Stimulated activated CD4-positive, alpha-beta T cell treated with anti-CD3 and anti-CD28 coated beads, TNF-alpha, amount 100 ng/mL, for 48 hours (primary cell): ENCODE measurements at places on chromosomes 4 and X.

DNA sequence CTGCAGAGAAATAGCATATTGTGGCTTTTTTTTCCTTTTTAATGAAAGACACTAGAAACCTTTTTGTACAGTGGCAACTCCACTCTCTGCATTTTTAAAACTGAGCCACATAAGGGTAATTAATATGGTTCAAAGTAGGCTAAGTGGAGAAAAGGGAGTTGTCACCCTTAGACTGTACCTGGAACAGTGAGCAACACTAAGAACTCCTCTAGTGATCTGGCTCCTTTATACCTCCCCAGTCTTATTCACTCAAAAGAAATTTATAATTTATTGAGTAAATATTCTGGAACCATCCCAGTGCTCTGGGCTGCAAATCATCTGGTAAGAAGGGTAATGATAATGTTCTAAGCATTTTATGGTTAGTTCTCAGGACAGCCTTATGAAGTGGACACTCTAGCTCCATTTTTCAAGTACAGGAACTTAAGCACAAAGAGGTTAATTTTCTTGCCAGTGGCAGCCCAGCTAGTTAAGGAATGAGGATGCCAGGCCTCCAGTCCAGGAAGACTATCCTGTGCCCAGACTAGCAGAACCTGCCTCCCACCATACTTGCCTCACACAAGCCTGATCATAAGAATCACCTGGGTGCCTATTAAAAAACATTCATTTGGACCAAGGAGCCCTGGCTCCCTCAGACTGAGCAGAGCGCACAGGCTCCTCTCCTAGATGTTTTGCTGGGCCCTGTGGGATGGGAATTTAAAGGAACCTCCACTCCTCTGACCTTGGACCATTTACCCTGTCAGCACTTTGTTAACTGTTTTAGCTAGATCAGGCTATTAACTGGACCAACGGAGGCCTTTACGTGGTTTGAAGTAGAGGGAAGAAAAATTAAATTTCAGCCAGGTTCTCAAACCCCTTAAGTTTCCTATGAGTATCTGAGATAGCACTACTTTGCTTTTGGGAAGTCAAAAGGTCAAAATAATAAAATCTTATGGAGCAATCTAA, 102.6 kb downstream of the PDE5A start:
- no peak for DNase-seq

DNA sequence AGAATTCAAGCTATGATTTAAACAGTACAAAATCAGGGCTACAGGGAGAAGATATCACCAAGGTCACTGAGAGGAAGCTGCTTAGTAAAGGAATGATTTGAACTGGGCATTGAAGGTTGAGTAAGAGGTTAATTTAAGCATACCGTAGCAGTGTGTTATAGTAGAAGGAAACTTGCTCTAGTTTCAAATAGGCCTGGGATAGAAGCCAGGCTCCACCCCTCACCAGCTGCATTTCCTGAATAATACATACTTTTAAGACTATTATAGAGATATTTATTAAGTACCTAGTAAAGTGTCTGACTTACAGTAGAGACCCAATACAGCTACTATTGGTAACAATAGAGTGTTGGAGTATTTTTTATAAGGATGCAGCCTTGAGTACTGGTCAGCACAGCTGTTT, 118.0 kb upstream of the GLRA2 start:
- DNase-seq, result no peak

DNA sequence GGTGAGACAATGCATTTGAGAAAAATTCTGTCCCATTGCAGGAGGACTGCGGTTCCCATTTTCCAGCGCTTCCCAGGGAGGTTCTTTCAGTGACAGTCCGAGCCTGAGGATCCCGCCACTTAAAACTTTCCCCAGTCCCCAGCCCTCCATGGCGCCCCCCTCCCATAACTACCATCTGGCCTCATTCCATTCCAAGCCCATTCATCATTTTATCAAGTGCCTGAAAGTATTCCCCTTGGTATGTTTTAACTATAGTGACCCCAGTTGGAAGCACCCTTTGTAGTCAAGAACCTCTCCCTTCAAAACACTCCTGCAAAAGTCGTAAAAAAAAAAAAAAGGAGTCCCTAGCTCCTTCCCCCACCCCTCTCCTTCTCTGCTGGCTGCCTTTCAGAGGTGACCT, 1.2 kb downstream of the RASL11B start:
- DNase-seq, result no peak

DNA sequence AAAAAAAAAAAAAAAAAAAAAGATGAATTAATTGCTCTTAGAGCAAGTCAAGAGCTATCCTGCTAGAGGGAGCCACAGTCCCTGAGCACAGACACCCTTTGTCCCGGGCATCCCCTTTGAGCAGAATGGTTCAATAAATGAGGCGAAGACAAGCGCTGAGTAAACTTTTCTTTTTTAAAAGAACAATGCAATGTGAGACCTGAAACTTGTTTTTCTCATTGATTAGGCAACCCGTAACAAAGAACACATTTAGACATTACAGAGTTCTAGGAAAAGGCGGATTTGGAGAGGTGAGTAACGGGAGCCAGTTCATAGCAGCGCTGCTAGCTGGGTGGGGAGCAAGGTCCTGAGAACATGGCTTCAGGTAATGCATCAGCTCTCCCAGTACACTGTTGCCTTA, 46.1 kb downstream of the GRK4 start:
- DNase-seq, result no peak

DNA sequence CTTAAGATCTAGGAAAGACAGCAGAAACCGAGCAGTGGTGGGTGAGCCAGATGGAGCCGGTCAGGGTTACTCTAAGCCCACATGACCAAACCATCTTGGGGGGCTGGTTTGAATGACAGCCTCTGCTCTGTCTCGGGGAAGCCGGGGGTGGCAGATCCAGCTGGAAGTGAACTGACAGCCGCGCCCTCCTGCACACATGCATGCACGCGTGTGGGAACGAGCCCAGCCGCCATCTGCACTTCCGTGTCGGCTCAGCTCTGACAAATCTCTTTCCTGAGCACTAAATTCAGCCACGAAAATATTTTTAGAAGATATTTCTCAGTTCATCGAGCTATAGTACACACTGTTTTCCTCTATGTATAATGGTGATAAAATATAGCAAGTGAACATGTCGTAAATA, 115.5 kb downstream of the DCTD start:
- no peak for DNase-seq

DNA sequence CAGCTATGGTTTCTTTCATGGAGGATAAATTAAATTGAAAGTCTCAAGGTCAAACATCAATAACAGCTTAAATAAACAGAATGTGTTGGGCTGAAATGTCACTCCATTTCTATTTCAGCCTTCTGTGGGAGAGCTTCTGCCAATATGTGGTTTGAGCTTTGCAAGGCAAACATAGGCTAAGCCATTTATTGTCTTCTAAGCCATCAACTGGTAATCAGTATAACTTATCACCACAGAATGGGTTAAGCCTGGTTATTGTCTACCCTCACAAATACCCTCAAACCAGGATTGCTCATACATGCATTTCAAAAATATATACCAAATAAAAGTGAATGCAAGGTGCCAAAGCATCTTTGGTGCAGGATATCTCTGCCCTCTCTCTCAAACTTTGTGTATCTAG, 52.7 kb downstream of the GABRB1 start:
- DNase-seq, result no peak

GRCh38 chr4:7144374-7145290, 47.7 kb upstream of the SORCS2 start:
- DNase-seq, result no peak

- DNase-seq, result no peak
These were observed at the start of gene SPON2 for GRCh38 chr4:1172228-1172851. Gene SPON2, minus strand, starts transcription at chr4:1172583.

GRCh38 chr4:185803022-185803421, 9.0 kb downstream of the SORBS2 start:
- no peak for DNase-seq

GRCh38 chrX:53456254-53456653, 22.1 kb upstream of the HSD17B10 start:
- DNase-seq, result no peak

DNA sequence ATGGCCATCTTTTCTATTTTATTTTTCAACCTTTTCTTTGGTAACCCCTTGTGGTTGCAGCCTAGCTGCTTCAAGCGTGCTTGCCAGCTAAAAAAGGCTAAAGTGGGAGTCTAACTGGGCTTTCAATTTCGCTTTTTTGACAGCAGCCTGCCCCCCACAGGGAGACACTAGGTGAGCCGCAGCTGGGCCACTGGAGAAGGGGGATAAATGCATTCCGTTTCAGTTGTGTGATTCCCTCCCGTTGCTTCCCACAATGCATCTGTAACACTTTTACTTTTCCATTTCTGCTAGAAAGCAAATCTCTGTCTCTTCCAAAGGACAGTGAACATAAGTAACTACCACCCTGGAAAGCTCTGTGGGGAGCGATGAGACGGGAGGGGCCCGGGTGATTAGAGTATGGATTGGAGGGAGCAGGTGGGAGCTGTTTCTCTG, 86.3 kb upstream of the RAPGEF2 start:
- DNase-seq, result no peak

- no peak for DNase-seq
These were observed 813.0 kb downstream of the TRAM1L1 start for GRCh38 chr4:116272336-116272735.

DNA sequence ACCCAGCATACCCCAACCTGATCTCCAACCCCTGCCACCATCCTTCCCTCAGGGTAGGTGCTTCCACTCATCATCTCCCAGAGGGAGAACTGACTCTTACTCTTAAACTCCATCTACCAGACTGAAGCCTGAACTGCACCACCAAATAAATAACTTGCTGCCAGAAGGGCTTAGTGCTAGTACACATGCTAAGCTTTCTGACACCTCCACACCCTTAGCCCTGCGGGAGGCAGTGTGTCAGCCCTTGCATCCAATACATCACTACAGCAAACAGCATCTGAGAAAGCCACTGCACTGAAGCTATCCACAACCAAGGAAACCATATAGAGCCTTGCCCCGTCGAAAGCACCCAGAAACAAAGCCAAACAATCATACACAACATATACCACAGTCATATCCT, 68.6 kb upstream of the MCF2 start:
- DNase-seq, result no peak

GRCh38 chrX:1767026-1767425, 152.2 kb downstream of the ASMT start:
- no peak for DNase-seq

GRCh38 chrX:140431521-140431920, 73.3 kb downstream of the SOX3 start:
- no peak for DNase-seq

- no peak for DNase-seq
These were observed 63.7 kb upstream of the CD99 start for GRCh38 chrX:2627272-2627867.

DNA sequence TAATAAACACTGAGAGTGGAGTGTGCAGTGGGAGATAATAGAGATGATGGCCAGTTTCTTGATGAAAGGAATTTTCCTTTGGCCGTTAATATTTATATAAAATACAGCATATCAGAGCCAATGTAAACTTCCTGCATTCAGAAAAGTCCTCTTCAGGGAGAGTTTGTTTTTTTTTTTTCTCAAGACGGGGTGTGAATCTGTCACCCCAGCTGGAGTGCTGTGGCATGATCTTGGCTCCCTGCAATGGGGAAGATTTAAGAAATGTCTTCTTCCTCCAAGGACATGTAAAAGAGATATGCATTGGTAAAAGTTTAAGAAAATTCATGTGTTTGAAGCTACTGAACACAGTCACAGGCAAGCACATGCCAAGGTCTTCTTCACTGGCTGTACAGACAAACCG, 25.4 kb upstream of the TBC1D9 start:
- DNase-seq, result no peak

GRCh38 chrX:31268359-31268758, 196.5 kb upstream of the FTHL17 start:
- no peak for DNase-seq

GRCh38 chr4:111466811-111467604, 678.2 kb upstream of the FAM241A start:
- no peak for DNase-seq

- no peak for DNase-seq
These were observed 32.5 kb downstream of the TACC3 start for GRCh38 chr4:1753697-1754311.

- no peak for DNase-seq
These were observed 6.7 kb downstream of the GPR34 start for GRCh38 chrX:41695426-41695825.

DNA sequence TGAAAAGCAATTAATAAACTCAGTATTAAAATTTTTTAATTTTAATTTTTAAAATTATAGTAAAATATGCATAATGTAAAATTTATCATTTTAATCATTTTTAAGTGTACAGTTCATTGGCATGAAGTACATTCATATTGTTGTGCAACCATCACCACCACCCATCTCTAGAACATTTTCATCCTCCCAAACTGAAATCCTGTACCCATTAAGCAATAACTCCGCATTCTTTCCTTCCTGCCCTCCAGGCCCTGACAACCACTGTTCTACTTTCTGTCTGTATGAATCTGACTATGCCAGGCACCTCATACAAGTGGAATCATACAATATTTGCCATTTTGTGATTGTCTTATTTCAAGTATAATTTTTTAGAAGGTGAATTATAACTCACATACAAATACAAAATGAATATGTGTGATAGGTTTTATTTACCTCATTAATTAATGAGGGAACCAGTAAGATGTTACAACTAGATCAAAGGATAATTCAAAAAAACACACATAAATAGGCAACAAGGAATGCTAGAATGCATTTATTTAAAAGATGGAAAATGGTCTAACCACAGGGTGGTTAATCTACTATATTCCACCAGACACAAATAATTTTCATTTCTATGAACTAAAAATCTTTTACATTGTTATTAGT, 13.1 kb upstream of the AFF1 start:
- no peak for DNase-seq

- DNase-seq, result no peak
These were observed 640 bp downstream of the BANK1 start for GRCh38 chr4:101791182-101791558.

DNA sequence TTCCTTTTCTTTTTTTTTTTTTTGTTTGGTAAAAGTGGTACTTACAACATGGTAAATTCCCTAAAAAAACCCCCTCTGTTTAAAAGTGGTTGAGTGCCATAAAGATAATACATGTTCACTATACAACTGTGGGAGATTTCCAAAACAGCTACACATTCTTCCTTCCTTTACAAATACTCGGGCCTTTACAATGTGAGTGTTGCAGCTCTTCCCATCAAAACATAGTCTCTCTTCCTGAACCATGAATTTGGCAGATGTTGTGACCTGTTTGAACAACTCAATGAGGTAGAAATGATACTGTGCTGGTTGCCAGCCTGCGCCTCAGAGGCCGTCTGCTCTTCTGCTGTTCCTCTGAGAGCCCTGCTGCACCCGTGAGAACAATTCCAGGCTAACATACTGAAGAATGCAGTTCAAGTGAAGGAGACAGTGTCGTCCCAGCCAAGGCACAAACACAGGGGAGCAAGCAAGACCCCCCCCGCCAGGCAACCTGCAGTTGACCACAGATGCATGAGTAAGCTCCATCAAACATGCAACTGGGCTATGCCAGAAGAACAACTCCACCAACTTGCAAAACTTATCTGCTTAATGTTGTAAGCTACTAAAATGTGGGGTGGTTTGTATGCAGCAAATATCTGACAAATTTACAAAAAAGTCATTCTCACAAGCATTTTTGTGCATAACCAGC, 645.0 kb downstream of the PCDH7 start:
- no peak for DNase-seq

GRCh38 chr4:52407545-52407944, 251.6 kb downstream of the USP46 start:
- no peak for DNase-seq

- DNase-seq, result peak; percentile 25
These were observed 28.8 kb downstream of the ATP8A1 start for GRCh38 chr4:42627885-42628646.
